ENCODE measurements at places on chromosomes 4 and X.

DNA sequence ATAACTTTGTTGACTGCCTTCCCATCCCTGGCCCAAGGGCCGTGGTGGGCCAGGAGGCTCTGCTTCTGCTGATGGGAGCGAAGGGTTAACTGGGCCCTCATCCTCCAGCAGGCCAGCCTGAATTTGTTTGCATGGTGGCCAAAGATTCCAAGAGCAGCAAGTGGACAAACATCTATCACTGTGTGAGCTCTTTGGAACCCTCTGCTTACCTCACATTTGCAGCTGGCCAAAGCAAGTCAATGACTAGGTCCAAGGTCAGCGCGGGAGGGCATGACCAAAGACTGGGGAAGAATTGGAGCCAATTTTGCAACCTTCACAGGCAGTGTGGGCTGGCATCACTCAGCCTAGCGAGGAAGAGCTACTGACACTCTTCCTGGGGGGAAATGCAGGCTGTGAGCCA, 67.8 kb upstream of the ATP6AP2 start:
- DNase-seq, result no peak

DNA sequence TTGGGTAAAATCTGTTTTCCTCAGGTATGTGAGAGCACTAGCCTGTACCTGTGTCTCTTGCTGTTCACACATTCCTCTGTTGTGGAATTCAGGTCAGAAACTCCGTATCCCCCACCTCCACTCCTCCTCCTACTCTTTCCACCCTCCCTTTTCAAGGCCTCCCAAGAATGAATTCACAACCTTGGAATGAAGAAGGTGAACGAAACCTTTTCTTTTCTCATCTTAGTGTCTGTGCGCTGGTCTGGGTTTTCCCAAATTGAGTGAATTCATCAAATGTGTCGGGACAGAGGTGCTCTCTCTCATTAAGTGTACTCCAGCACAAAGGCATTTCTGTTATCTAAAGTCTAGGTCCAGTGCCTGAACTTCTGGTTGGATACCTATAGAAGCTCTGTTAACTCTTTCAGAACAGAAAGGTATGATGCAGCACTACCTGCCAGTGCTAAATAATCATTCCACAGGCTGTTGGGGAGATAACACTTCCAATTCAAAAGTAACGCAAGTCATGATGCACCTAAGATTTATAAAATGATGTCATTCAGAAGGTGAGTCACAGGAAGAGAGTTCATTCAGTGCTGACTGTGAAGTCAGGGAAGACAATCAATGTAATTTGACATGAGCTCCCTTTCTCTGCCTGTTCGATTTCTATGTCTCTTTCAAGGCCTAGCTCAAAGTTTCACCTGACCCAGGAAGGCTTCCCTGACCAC, 41.9 kb downstream of the COL4A6 start:
- no peak for DNase-seq

DNA sequence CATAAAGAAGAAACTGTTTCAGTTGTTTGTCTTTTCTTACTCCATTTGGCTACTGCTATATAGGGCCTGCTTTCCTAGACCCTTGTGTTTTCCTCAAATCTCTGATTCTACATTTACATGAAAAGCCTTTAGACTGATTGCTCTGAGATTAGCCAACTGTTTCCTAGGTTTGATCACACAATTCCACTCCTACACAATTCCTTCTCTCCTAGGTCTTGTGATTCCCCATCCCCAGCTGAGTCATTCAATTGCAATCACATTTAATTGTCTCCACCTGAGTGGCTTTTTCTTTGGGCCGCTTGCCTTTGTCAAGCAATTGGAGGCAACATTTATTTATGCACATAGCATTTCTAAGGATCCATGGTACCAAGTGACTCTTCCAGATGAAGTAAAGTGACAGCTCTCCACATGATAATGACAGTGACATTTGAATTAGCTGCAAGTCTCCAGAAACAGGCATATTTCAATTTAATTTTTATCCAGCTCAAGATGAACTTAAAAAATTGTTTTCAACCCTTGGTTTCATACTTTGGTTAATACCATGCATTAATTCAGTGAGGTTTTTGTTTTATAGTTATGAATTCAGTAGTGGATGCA, 35.8 kb downstream of the ATXN3L start:
- DNase-seq, result no peak

GRCh38 chr4:186939226-186939625, 215.6 kb upstream of the FAT1 start:
- no peak for DNase-seq

- peak; percentile 24 for DNase-seq
Observed at GRCh38 chr4:163548481-163549243, 54.2 kb downstream of the TMA16 start.

DNA sequence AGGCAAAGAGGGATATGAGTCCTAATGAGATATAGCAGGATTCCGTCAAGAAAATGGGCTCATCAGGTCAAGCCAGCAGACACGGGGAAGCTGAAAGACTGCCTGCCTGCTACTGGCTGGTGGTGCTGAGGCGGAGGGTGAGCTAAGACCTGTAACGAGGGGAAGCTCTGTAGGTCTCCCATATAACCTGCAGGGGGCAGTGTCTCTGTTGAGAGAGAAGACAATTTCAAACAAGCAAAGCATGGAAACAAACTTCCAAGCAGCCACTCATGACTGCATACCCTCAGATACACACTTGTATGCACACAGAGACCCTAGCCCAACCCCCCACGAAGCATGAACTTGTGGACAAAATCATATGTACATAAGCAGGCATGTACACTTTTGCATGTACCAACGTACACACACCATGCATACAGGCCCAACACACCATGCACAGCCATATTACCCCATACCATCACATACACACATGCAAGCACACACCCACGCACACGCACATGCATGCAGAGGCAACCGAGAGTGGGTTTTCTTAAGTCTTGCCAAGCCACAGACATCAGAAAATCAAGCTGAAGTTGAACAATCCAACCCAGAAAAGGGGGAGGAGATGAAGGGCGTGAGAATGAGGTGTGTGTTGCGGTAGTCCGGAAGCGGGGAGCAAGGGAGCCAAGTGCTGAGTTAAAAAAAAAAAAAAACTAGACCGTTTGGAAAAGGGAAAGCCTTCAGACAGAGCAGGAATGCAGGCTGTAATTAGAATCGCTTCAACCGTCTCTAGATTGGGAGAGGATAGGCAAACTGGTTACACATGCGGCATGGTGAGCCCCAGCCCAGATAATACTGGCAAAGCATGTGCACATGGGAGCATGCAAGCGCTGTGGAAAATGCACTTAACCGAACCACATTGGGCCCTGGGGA, 71.0 kb downstream of the PJA1 start:
- DNase-seq, result peak; percentile 36

DNA sequence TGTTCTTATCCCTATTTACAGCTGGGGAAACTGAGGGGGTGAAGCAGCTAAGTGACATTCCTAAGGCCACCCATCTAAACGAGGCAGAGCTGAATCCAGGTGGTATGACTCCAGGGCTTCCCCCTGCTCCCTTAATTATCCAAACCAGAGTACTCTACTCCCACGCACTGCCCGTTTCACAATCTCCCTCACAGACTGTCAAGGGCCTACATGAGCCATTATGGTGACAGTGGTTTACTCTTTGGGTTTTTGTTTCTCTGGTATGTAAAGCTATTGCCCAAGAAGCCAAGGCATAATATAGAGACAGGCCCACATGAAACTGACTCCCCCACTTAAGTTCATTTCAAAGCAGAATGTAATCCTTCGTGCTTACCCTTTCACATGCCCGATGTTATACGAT, 95.1 kb downstream of the NHS start:
- DNase-seq, result no peak

DNA sequence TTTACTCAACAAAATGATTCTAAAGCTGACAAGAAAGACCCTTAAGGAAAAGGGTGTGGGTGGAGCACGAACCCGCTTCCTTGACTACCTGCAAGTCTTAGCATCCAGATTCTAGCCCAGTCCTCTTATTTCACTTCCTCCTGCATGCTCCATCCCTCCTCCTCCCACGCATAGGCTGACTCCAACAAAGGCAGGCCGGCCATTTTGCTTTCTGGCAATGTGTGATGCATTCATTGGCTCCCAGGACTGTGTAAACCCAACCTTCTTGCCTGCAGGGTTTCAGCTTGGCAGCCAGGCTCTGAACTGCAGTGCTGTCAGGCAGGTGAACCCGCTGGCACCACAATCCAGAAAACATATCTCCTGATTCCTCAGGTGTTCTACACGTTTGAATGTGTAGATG, 39.3 kb downstream of the RTL9 start:
- no peak for DNase-seq

- DNase-seq, result no peak
Observed at GRCh38 chrX:106692425-106693065, 34.0 kb upstream of the RNF128 start.

GRCh38 chrX:2928583-2929434, at the start of gene ARSD:
TSS of gene ARSD (minus strand) at chrX:2929339. CDS start at chrX:2929275, 64 bp downstream.
- DNase-seq, result peak; percentile 69

DNA sequence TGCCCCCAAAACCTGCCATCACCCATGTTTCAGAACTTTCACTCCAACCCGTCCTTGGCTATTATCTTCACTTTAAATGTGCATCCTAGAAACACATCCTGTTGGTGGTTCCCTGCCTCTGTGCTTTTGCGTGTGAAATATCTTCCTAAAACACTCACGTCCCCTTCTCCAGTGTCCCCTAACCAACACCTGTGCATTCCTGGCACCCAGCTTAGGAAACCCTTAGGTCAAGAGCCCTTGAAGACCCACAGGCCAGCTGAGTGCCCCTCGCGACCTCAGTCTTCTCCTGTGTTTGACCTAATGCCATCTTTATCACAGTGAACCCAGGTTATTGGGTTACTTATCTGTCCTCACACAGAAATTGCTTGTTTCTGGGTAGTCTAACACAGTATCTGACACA, 117.6 kb downstream of the STK32B start:
- no peak for DNase-seq

DNA sequence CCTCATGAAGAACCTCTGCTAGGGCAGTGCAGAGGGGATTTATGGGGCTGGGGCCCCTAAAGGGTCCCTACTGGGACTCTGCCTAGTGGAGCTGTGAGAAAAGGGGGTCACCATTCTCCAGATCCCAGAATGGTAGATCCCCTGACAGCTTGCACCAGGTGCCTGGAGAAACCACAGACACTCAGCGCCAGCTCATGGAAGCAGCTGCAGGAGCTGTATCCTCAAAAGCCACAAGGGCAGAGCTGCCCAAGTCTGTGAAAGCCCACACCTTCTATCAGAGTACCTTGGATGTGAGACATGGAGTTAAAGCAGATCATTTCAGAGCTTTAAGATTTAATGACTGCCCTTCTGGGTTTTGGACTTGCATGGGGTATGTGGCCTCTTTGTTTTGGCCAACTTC, 38.6 kb downstream of the MAP9 start:
- no peak for DNase-seq

GRCh38 chr4:112905728-112906127, 143.7 kb upstream of the ANK2 start:
- DNase-seq, result no peak

DNA sequence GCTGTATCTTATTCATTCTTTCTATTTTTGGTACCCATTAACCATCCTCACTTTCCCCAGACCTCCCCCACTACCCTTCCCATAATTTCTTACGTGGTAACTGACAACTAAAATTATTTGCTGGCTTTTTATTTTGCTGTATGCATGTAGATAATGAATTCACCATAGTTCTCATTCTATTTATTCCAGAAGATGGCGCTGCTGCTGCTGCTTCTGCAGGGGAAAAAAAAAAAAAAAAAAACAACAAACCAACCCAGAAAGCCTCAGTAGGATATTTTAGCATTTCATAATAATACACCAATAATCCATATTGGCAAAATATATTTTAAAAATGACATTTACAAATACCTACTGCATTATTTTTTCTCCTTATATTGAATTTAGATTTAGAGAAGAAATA, 416.6 kb upstream of the MAGEB18 start:
- no peak for DNase-seq

DNA sequence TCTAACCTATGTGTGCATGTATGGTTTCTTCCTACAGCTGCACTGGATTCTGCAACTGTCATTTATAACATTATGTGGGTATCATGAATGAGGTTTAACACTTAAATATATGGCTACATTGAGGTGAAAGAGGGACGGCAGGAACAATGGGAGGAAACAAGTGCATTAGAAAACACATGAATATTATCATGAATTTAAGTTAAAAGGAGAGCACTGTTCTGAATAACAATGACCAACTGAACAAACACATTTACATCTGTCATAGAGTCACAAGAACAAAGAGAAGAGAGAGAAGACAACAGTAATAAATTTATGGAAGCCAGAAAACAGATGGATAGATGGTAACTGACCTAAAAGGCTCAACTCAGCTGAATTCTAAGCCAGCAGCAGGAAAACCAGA, 527.1 kb upstream of the DIPK2B start:
- no peak for DNase-seq

GRCh38 chr4:80568891-80569290, 233.4 kb downstream of the CFAP299 start:
- DNase-seq, result no peak

DNA sequence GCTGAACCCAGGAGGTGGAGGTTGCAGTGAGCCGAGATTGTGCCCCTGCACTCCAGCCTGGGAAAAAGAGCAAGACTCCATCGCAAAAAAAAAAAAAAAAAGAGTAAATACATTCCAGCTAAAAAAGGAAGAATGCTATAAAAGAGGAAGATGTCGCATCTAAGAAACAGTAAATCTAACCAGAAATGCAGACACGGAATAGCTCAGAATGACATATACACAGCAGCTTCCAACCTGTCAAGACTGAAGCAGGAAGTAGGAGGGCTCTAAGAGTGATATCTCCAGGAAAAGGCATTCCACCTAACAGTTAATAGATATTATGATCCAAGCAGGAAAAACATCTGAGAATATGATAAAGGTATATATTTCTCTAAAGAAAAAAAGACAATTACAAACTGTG, 16.0 kb downstream of the CLOCK start:
- no peak for DNase-seq

DNA sequence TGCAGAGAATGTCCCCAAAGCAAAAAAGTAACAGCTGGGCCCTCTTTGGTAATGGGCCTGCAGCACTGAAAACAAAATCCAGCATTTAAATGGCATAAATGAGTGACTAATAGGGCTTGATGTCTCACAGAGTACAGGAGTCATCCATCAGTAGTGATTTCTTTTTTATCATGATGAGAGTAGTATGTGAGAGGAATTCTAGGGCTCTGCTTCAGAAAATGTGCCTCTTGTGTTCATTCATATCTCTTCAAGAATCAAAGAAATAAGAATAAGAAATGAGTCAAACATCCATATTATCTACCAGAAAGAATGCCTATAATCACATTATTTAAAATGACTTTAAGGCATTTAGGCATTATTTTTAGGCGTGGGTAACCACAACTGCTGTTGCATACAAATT, 792.9 kb upstream of the HTR2C start:
- DNase-seq, result no peak

- peak; percentile 80 for DNase-seq
Observed at GRCh38 chrX:24149351-24150050, at the start of gene ZFX. TSS of gene ZFX (plus strand) at chrX:24149729. CDS start at chrX:24172743, 23,014 bp downstream.

GRCh38 chr4:125101719-125102118, 213.0 kb upstream of the FAT4 start:
- DNase-seq, result no peak

- no peak for DNase-seq
Observed at GRCh38 chr4:55251896-55252295, 94.1 kb upstream of the SRD5A3 start.

Measured in CD4-positive, alpha-beta T cell treated with Interleukin-17A for 4 hours (primary cell).